ENCODE measurements at places on chromosomes 7 and 10.

DNA sequence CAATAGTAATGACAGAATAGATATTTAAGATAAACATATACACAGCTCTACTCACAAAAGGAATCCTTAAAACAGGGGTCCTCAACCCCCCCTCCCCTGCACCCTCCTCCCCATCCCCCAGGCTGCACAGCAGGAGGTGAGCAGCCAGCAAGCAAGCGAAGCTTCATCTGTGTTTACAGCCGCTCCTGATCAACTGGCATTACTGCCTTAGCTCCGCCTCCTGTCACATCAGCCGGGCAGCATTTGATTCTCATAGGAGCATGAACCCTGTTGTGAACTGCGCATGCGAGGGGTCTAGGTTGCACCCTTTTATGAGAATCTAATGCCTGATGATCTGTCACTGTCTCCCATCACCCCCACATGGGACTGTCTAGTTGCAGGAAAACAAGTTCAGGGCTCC lies 65.5 kb downstream of the SMURF1 start:
- DNase-seq, result no peak

GRCh38 chr7:41205600-41205999 lies 497.3 kb downstream of the INHBA start:
- no peak for DNase-seq

GRCh38 chr10:99443500-99443899 lies 13.1 kb upstream of the GOT1 start:
- DNase-seq, result no peak

DNA sequence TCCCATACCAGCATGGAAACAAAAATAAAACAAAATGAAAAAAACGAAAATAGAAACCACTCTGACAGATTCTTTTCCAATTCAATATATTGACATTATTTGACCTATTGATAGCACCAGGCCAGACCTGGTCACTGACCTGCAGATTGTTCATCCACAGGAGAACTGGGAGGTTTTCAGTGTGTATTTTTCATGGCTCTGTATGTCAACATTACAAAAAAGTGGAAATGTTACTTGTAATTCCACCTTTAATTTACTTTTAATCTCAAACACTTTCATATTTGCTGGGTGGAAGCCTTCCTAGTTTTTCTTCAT lies 2.9 kb downstream of the HKDC1 start:
- no peak for DNase-seq

GRCh38 chr10:124064676-124065075 lies 28.7 kb downstream of the CHST15 start:
- DNase-seq, result no peak

- DNase-seq, result no peak
Observed at GRCh38 chr10:96275685-96276418, 4.5 kb upstream of the BLNK start.

DNA sequence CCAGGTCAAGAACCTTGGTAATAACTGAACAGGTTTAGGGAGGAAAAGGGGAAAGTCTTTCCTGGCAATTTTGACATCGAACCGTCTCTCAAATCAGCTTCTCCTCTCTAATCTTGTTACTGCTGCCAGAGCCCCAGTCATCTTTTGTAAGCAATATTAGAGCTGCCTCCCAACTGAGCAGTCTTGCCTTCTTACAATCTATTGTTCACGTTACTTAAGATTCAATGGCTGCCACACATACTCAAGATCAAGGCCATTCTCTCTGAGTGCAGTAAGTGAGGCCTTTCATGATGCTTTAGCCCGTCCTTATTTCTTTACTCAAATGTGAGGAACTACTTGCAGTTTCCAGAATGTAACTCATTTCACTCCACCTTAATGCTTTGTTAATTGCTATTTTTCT lies 12.4 kb downstream of the NET1 start:
- no peak for DNase-seq

DNA sequence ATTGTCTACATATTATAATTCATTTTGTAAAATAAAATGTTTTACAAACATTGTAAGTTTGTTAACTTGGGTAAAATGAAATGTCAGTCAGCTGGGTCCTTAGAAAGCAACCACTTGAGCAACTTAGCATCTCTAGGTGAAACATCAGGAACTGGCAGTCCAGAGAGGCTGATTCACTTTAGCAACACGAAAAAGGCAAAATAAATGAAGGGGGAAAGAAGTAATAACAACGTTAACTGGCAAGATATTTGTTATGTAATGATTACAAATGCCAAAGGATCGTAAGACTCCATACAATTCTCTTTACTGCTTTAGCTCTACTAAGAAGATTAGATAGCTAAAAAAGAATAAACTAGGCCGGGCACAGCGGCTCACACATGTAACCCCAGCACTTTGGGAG lies 5.0 kb downstream of the PDZD8 start:
- DNase-seq, result no peak

- DNase-seq, result no peak
Observed at GRCh38 chr7:140451716-140452115, 27.6 kb downstream of the MKRN1 start.

GRCh38 chr7:627661-628401 lies 98.7 kb upstream of the DNAAF5 start:
- no peak for DNase-seq

GRCh38 chr7:84190016-84190705 lies 4.4 kb downstream of the SEMA3A start:
- DNase-seq, result no peak

- no peak for DNase-seq
Observed at GRCh38 chr7:90769036-90769435, 172.9 kb downstream of the CDK14 start.

- DNase-seq, result no peak
Observed at GRCh38 chr7:139490130-139490529, 6.7 kb upstream of the KLRG2 start.

GRCh38 chr7:46197785-46198540 lies 276.9 kb upstream of the IGFBP3 start:
- no peak for DNase-seq
